ENCODE measurements at places on chromosomes 3 and 15. TPM values are rescaled to one million over a fixed set of nuclear protein-coding genes. Genes with fewer than 3 reads are reported as not detected.

TXNRD3 gene
- total RNA-seq, result 15.1 TPM

- DNase-seq, result no peak
Observed at GRCh38 chr15:80177156-80177555, 24.4 kb downstream of the FAH start.

TF gene
- total RNA-seq, result not detected

DNA sequence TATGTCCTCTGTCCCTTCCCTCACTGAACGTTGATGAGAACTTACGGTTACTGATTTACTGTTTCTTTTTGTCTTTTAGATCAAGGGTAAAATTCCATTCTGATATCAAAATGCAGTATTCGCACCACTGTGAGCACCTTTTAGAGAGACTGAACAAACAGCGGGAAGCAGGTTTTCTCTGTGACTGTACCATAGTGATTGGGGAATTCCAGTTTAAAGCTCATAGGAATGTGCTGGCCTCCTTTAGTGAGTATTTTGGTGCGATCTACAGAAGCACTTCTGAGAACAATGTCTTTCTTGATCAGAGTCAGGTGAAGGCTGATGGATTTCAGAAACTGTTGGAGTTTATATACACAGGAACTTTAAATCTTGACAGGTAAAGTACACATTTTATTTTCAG, 990 bp downstream of the MYNN start:
- DNase-seq, result no peak

DNA sequence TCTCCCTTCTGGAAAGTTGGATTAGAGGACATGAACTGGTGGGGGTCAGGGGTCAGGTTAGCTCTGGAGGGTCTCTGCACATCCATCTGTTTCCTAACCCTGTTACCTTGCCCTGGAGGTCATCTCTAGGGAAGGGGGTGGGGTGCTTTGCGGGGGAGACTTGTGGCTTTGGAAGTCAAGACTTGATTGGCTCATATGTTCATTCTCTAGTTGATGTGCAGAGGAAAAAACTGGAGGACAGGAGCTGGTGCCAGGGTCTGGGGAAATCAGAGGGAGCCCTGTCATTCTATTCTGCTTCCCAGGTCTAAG, 42.9 kb upstream of the ROPN1 start:
- DNase-seq, result no peak

GRCh38 chr3:56131974-56132590, 336.2 kb downstream of the ERC2 start:
- DNase-seq, result peak; percentile 81

DNA sequence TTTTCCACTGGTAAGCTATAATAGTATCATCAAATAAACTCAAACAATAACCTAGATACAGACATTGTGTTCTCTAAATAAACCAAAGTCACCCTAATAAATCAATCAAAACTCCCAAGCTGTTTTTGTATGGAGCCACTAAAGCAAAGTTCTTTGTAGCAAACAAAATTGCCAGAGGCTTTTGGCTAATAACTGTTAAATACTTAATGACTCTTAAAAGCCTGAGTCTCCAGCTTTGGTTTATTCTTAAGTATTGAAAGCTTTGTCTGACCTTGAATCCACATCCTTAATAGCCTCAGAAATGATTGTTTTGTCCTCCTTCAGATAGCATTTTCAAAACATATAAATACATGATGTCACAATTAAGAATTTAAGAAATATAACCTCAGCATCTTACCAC, 725.3 kb downstream of the SI start:
- no peak for DNase-seq

DNA sequence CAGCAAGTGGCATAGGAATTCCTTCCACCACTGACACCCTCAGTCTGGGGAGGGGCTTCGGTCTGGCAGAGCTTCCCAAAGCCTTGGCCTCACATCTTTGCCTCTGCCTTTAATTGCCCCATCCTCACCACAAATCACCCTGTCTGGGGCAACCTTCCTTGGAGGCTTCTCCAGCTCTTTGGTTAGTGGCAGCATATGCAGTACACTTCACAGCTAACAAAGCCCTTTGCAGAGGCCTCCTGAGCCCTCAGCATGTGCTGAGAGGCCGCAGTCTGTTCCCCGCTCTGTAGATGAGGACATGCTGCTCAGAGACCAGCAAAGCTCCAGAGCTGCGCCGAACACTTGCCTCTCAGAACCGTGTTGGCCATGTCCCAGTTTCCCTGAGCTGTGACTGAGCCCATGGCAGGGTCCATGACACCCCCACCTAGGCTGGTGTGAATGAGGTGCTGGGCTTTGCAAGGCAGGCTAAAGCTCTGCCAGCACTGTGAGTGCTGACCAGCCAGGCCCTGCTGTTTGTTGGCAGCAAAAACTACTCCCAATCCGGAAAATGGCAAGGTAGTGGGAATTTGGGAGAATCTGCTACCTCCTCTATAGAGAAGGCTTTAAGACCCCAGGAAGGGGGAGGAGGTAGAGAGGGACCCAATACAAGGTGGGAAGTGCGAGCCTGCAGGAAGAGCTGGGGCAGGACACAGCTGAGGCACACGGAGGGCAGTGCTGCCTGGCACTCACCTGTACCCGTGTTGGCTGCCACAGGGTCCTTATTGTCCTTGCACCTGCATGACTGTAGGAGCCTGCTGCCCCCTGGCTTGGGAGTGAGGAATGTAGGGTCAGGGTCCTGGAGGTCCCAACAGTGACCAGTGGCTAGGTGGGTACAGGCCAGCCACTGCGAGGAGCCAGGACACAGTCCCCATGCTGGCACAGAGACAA, 8.4 kb upstream of the KLF15 start:
- no peak for DNase-seq

- no peak for DNase-seq
Observed at GRCh38 chr3:153670577-153670976, 450.6 kb upstream of the ARHGEF26 start.

GRCh38 chr15:68739390-68740080, 81.2 kb downstream of the ANP32A start:
- no peak for DNase-seq

DNA sequence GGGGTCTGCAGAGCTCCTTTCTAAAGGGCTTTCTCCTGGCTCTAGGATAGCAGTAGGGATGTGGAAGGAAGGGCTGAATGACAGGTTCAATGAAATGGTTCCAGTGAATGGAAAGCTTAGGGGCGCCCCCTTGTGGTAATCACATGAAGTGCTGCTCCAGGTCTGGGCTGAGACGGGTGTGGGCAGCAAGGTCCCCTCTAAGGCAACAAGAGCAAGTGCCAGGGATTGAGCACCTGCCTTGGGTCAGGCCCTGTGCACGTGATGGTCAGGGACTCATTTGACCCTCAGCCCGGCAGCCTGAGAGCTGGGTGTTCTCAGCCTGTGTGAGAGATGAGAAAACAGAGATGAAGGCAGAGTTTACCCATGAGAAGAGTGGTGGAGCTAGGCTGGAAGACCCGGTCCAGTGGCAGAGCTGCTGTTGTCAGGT, 12.1 kb upstream of the CX3CR1 start:
- no peak for DNase-seq

GOLGA8F gene
- total RNA-seq, result not detected

BUB1B gene
- 45.9 TPM for total RNA-seq

CEP152 gene
- 8.6 TPM for total RNA-seq

- no peak for DNase-seq
Observed at GRCh38 chr15:74319596-74320351, 47.7 kb downstream of the CYP11A1 start.

GRCh38 chr3:52317208-52318000, 1.3 kb downstream of the DNAH1 start:
- peak; percentile 29 for DNase-seq

GNAI2 gene
- total RNA-seq, result 242 TPM

GRCh38 chr15:59074607-59075006, 30.3 kb upstream of the CCNB2 start:
- no peak for DNase-seq

DNA sequence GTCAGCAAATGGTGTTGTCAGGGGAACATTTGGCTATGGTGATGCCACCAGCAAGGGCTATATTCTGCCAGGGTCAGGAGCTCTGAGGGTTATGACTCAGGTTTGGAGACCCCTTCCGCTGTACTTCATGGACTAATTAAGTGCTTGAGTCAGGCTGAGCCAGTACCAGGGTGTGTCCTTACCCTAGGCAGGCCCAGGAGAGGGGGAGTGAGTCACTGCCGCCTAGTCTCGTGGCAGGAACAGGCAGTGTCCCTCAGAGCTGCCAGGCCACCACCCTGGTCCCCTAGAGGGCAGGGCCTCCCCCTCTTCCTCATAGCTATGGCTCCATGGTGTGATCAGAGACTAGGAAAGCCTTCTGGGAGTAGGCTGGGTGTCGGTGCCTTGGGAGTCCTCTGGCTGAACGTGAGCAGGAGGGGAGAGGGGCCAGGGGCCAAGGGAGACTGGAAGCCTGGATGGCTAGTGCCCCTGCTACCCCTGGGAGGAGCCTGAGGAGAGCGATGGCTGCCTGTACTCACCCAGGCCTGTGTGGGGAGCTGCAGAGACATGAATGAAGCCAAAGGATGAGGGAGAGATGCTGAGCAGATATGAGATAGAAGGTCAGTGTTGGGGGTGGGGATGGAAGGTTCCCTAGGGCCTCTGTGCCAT, 10.6 kb downstream of the MAPKAPK3 start:
- peak; percentile 54 for DNase-seq

DNA sequence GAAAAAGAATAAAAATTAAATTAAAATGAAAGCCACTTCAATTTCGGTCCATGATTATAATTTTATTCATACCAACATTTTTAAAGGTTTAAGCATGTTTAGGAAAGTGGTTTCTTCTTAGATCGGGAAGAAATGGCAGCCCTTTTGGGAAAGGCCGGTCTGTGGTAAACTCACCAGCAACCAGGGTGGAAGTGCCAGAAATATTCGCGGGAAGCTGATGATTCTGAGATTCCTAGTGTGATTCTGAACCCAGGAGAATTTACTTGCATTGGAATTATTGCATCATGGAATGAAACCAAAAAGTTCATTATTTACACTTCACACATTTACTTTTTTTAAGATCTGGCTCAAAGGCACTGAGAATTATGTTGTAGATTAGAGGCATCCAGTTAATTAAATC, 97.2 kb upstream of the CCNL1 start:
- DNase-seq, result no peak

- no peak for DNase-seq
Observed at GRCh38 chr15:69824075-69824876, 273.4 kb downstream of the TLE3 start.

DNA sequence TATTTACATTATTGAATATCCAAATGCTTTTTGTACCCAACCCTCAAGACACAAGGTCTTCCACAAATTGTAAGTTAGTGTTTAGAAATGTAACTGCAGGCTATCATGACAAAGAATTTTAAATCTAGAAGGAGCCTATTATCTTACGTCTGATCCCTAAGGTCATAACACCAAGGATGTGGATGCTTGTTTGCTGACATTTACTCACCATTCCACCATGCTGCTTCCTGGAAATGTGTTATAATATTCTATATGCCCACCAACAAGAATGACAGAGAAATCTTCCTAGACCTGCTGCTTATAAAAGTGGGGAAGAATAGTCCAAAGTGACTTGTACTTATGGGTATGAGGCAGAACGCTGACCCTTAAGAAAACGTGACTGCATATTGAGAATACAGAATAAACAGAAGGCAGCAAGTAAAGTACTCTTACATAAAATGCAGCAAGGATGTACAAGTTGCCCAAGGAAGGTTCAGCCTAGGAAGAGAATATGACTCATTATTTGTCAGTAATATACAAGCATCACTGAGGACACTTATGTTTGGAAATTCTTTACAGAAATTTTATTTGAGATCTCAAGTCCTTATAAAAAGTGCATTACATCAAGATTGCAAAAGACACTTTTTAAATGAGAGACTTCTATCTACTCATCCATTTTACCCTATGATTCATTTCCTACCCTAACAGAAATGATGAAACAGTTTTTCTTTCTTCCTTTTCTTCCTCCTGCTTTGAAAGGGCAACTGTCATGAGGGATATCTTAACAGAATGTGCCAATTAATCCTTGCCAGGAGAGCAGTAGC, 59.6 kb downstream of the ESYT3 start:
- DNase-seq, result peak; percentile 59

All from foreskin keratinocyte (primary cell).